Smooth muscle cell of trachea (primary cell): ENCODE measurements at places on chromosomes 11 and 22. TPM values are rescaled to one million over a fixed set of nuclear protein-coding genes. Genes with fewer than 3 reads are reported as not detected.

TIMM10 gene
- total RNA-seq: 14.9 and 35.5 TPM in 2 replicates

SMC1B gene
- total RNA-seq: not detected in 2 replicates

TPBGL gene
- under 0.01 TPM in 1 of 2 replicates, not detected in the other for total RNA-seq

STK33 gene
- 0.17 and 3.8 TPM in 2 replicates for total RNA-seq

ABTB2 gene
- total RNA-seq: 4.5 and 9.6 TPM in 2 replicates

XKR3 gene
- under 0.01 and 0.15 TPM in 2 replicates for total RNA-seq

CYP2D6 gene
- 0.15 and 0.33 TPM in 2 replicates for total RNA-seq

ART1 gene
- total RNA-seq: not detected in 2 replicates

OR6A2 gene
- 0.17 and 0.73 TPM in 2 replicates for total RNA-seq

MRGPRX3 gene
- not detected in 2 replicates for total RNA-seq

UCP3 gene
- 0.33 and 1.5 TPM in 2 replicates for total RNA-seq

WNT11 gene
- under 0.01 and 0.50 TPM in 2 replicates for total RNA-seq

ACRV1 gene
- total RNA-seq: under 0.01 and 0.15 TPM in 2 replicates

ROBO4 gene
- total RNA-seq: 1.3 and 2.0 TPM in 2 replicates

DKK3 gene
- total RNA-seq: 448 and 452 TPM in 2 replicates

KCNK4 gene
- total RNA-seq: 0.17 TPM in 1 of 2 replicates, not detected in the other
